ENCODE measurements at places on chromosomes 7 and 10. TPM values are rescaled to one million over a fixed set of nuclear protein-coding genes. Genes with fewer than 3 reads are reported as not detected.

DNA sequence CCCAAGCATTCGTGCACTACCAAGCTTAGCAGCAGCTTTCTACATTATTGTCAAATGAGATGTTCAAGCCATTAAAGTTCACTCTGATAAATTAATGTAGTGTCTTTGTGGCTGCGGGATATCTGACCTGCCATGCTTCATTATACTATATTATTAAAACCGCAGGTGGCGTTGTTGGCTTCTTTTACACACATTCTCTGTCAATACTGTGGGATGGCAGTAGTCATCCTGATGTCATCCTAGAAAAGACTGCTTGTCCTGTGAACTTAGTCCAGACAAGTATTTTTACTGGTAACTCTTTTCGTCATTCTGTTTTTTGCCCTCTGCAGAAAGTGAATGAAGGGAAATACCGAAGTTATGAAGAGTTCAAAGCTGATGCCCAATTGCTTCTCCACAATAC, 103.9 kb downstream of the ZMYND11 start:
- H3K27me3 ChIP-seq, result no peaks in the 10 kb centered on the region
- H3K27ac ChIP-seq, result no peak overlapping the region

DNA sequence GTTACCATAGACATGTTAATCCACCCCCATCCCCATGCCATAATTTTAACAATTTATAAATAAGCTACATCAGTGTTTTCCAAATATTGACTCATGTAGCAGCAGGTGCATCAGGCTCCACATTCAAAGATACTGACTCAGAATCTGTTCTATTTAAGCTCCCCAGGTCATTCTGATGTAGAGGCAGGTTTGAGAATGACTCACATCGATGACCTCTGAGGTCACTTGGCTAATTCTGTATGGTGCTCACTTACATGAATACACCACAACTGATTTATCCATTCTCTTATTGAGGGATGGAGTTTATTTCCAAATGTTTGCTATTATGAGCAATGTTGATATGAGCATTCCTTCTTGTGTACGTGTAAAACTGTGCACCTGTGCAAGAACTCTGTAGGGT, 1159.0 kb downstream of the TYW1 start:
- H3K27ac ChIP-seq, result no peak overlapping the region
- no peak for DNase-seq
- H3K27me3 ChIP-seq, result no peaks in the 10 kb centered on the region
- no peaks in the 10 kb centered on the region for H3K4me1 ChIP-seq

DNA sequence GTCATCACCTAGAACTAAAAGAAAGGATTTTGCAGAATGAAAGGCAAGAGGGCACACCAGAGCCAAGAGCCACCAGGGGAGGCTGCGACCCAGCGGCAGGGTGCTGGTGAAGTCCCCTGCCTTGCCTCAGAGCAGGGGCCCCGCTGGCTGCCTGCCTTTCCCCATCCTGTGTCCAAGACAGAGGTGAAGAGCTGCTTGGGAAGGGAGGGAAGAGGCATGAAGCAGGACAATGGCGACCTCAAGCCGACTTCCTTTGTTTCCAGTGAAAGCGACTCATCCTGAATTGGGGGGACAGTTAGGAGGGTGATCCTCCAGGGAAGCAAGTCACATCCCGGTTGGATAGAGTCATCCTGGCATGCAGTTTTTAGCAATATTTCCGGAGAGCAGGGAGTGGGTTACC, 255.5 kb upstream of the YAE1 start:
- no peak for DNase-seq
- peaks cover 3% of the 10 kb centered on the region for H3K27me3 ChIP-seq
- H3K4me1 ChIP-seq, result no peaks in the 10 kb centered on the region
- no peaks in the 10 kb centered on the region for H3K36me3 ChIP-seq

DNA sequence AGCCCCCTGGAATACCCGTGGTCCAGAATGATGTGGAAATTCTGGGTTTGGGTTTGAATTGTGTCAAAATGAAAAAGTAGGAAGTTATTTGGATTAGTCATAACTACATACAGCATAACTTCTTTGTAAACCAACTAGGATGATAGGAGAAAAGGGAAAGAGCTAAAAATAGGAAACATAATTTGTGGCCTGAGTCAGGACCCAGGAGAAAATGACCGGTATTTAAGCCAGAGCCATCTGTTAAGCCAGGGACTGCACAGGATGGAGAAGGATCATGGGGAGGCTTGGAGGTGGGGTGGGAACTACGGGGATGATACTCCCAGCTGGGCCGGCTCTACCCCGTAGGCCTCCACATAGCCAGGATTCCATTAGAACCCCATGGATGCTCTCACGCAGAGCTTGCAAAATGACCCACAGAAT, 98.6 kb downstream of the MYOF start:
- no peaks in the 10 kb centered on the region for H3K27me3 ChIP-seq
- peaks cover 42% of the 10 kb centered on the region for H3K4me1 ChIP-seq
- peaks cover 49% of the 10 kb centered on the region for H3K36me3 ChIP-seq
- peak overlapping the region; percentile 94 for H3K27ac ChIP-seq
- no peak for DNase-seq

GRCh38 chr10:48695636-48696534, 11.2 kb downstream of the WDFY4 start:
- H3K4me3 ChIP-seq, result no peak overlapping the region
- H3K27ac ChIP-seq, result no peak overlapping the region
- no peaks in the 10 kb centered on the region for H3K27me3 ChIP-seq
- H3K36me3 ChIP-seq, result no peaks in the 10 kb centered on the region
- no peaks in the 10 kb centered on the region for H3K4me1 ChIP-seq

DNA sequence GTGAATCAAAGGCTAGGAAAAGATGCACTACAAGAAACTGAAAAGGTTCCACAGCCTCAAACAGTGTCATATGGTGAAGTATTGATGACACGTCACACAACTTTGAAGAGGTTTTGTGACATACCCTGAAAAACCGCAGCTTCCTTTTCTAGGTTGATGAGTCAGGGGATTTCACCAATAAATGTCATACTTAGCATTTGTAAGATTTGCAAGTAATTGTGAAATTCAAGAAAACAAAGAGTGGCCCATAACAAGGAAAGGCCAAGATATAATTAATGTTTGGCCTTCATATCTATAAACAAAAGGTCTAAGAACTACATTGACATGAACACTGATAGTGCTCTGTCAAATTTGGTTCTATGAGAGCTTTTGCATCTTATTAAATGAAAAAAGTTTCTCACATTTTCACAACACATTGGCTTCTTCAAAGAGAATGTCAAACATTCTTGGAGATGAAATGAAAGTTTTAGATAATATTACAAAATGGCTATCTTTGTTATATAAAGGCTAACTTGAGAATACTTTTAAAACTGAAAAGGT, 62.0 kb upstream of the NAMPT start:
- no peak for DNase-seq
- H3K36me3 ChIP-seq, result no peaks in the 10 kb centered on the region
- H3K4me1 ChIP-seq, result peaks cover 14% of the 10 kb centered on the region
- no peaks in the 10 kb centered on the region for H3K27me3 ChIP-seq
- H3K4me3 ChIP-seq, result no peak overlapping the region

GRCh38 chr7:100866729-100867039, 503 bp upstream of the TRIP6 start:
- peaks cover 30% of the 10 kb centered on the region for H3K4me1 ChIP-seq
- H3K27me3 ChIP-seq, result no peaks in the 10 kb centered on the region
- H3K4me3 ChIP-seq, result peak overlapping the region; percentile 97
- DNase-seq, result no peak
- peak overlapping the region; percentile 95 for H3K27ac ChIP-seq
- H3K36me3 ChIP-seq, result peaks cover 27% of the 10 kb centered on the region

GRCh38 chr7:110645060-110645459, 445.9 kb upstream of the LRRN3 start:
- H3K4me1 ChIP-seq, result no peaks in the 10 kb centered on the region
- H3K27me3 ChIP-seq, result no peaks in the 10 kb centered on the region
- H3K4me3 ChIP-seq, result no peak overlapping the region

- no peak overlapping the region for H3K4me3 ChIP-seq
- peaks cover 40% of the 10 kb centered on the region for H3K36me3 ChIP-seq
- no peaks in the 10 kb centered on the region for H3K27me3 ChIP-seq
- no peak overlapping the region for H3K27ac ChIP-seq
These were observed 66.6 kb downstream of the RBM33 start for GRCh38 chr7:155711081-155711480.

DNA sequence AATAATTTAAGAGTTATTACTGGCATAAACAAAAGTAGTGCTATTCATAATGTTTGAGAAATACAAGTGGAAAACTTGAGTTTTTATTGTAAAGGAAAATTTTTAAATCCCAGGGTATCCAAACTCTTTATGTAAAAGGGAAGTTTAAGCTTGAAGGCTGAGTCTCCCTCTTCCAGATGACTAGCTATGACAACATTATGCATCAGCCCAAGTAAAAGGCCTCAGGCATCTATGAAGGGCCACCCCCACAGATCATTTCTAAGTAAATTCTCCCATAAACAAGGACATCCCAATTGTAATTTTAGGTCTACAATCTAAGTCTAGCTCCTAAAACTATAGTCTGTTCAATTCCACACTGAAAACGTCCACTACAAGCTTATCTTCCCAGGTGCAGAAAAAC, 166.2 kb upstream of the STEAP1 start:
- H3K27ac ChIP-seq, result no peak overlapping the region
- H3K27me3 ChIP-seq, result no peaks in the 10 kb centered on the region
- no peaks in the 10 kb centered on the region for H3K4me1 ChIP-seq
- no peak overlapping the region for H3K4me3 ChIP-seq
- no peaks in the 10 kb centered on the region for H3K36me3 ChIP-seq

- no peak overlapping the region for H3K4me3 ChIP-seq
- H3K4me1 ChIP-seq, result no peaks in the 10 kb centered on the region
- no peak for DNase-seq
These were observed 240.6 kb downstream of the DGKI start for GRCh38 chr7:137606061-137606674.

- no peak for DNase-seq
- peaks cover 11% of the 10 kb centered on the region for H3K36me3 ChIP-seq
- peak overlapping the region; percentile 94 for H3K4me3 ChIP-seq
- H3K4me1 ChIP-seq, result peaks cover 17% of the 10 kb centered on the region
- H3K27ac ChIP-seq, result peak overlapping the region; percentile 95
These were observed 670 bp upstream of the RBM33 start for GRCh38 chr7:155643804-155644177.

DNA sequence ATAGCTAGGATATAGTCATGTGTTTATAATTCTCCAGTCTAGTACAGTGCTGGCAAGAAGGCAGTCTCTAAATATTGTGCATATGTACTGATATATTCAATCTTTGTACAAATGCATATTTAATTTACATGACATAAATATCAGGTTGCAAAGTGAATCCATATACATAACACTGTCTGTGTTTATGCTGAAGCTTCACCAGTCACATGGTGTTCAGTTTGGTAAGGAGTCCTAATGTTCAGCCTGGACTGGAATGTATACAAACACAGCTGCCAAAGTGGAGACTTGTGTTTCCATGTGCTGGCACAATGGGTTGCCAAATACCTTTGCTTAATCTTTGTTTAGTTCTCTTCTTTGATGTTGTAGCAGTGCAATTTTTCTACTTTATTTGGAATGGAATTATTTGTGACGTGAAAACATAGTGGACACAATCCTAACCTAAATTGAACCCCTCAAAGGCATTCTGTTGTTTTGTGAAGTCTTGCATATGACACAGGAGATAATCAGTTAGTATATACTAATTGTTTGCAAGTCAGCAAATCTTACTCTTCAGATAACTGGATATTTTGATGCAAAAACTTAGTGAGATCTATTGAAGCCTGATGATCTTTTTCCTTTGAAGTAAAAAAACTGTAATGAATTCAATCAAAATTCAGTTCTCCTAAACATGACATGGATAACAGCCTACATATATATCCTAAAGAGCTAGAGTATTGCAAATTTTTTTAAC, 17.3 kb upstream of the ARL4A start:
- H3K4me3 ChIP-seq, result no peak overlapping the region
- H3K36me3 ChIP-seq, result no peaks in the 10 kb centered on the region
- DNase-seq, result no peak
- no peak overlapping the region for H3K27ac ChIP-seq
- H3K4me1 ChIP-seq, result peaks cover 18% of the 10 kb centered on the region
- no peaks in the 10 kb centered on the region for H3K27me3 ChIP-seq

DNA sequence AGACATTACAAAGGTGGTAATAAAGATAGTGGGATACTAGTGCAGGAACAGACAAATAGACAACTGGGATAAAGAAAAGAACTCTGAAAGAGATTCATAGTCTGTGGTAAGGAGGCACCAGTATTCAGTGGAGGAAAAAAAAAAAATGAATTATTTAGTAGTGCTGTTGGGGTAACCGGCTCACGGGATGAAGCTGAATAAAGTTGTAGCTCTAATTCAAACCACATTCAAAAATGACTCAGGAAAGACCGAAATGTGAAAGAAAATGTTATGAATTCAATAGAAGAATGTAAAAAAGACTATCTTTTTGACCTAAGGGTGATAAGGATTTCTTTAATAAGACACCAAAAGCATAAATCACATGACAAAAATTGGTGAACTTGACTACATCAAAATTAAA, 83.1 kb upstream of the HABP2 start:
- H3K4me1 ChIP-seq, result no peaks in the 10 kb centered on the region
- no peak overlapping the region for H3K27ac ChIP-seq
- H3K36me3 ChIP-seq, result no peaks in the 10 kb centered on the region
- DNase-seq, result no peak
- no peak overlapping the region for H3K4me3 ChIP-seq
- no peaks in the 10 kb centered on the region for H3K27me3 ChIP-seq

- DNase-seq, result no peak
- H3K27me3 ChIP-seq, result no peaks in the 10 kb centered on the region
These were observed 74.3 kb upstream of the PDCD4 start for GRCh38 chr10:110797416-110797815.

DNA sequence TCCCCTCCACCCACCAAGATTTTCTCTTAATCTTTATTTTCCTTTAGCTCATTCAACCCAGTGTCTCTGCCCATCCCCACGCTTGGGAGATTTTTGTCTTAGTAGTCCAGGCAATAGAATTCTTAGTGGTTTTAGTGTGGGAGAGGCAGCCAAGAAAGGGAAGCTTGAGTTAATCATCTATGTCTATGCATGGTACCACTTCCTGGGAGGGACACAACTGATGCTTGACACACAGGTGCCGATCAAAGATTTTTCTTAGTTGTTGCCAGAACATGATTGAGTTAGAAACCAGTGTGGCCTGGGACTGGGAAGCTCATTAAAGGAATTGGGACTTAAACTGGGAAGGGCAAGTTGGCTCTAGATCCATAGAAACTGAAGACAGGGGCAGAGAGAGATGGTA, 3.1 kb downstream of the STRA8 start:
- no peaks in the 10 kb centered on the region for H3K4me1 ChIP-seq
- H3K36me3 ChIP-seq, result no peaks in the 10 kb centered on the region
- H3K27me3 ChIP-seq, result no peaks in the 10 kb centered on the region

Gene ACBD7
- polyA plus RNA-seq, result not detected

Gene PWWP2B
- polyA plus RNA-seq, result 3.1 TPM

Gene ZNF735
- polyA plus RNA-seq, result not detected

Gene SCART1
- 0.70 TPM for polyA plus RNA-seq

Gene UBE2D4
- 11.0 TPM for polyA plus RNA-seq

Gene LIPK
- polyA plus RNA-seq, result 0.56 TPM

Gene RSPH10B
- 0.03 TPM for polyA plus RNA-seq

Gene PRLHR
- polyA plus RNA-seq, result not detected

Gene CYP3A5
- polyA plus RNA-seq, result 4.5 TPM

Gene SOSTDC1
- polyA plus RNA-seq, result 0.31 TPM
